Coronary artery (tissue), 2 donors: ENCODE measurements at places on chromosomes 11 and 22.

DNA sequence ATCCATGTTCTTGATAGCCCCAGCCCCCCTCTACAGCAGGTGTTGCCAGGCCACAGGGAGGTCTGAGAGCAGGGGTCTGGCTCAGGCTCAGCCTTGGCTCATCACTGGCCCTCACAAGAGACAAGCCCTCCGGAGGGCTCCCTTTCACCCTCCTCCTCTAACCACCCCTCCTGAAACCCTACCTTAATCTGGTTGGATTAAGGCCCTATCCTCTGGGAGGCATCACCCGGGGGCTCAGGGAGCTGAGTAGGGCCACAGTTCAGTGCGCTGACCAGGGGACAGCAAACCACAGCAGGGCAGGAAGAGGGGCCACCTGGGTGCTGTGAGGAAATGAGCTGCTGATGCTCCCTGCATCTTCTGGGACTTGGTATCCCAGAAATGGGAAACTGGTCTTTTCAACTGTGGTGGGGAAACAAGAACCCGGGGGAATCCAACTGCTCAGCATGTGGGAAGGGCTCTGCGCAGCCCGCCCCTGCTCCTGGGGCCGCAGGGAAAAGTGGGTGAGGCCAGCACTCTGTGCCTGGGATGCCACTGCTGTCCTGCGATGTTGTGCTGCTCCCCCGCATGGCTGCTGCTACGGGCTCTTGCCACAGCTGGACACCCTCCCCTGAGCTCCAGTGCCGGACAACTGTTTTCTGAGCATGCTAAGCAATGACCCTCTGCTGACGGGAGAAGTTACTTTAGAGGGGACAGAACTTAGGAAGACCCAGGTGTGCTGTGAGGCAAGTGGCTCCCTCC, 17.5 kb downstream of the ADORA2A start:
- peak; percentile 59 for DNase-seq

- DNase-seq: peak; percentile 67
These were observed 857 bp downstream of the SHANK3 start for GRCh38 chr22:50673231-50674129.

DNA sequence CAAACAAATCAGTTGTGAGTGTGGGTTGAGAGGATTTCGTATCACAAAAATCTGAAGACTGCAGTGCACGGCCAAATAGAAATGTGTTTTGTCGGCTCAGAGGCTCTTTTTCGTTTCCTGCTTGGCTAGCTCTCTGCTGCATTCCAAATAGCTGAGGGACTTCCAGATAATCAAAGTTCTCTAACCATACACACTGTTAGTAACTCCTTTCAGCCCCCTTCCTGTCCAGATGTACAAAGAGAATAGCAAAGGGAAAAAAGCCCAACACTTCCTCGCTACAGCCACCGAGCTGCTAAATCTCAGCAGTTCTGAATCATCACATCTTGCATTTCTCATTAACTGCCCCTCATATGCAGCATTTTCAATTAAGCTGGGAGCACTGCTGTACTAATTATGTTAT, 203.1 kb downstream of the TENM4 start:
- no peak for DNase-seq

- DNase-seq: no peak
These were observed 50.3 kb downstream of the CELSR1 start for GRCh38 chr22:46486996-46487717.

- DNase-seq: no peak
These were observed 131.6 kb downstream of the ETS1 start for GRCh38 chr11:128455766-128456165.

GRCh38 chr11:48031602-48032001, 51.2 kb downstream of the PTPRJ start:
- DNase-seq: no peak

- no peak for DNase-seq
These were observed 989.1 kb downstream of the FAM181B start for GRCh38 chr11:81744336-81745116.

GRCh38 chr11:66015454-66015881, 3.7 kb downstream of the CST6 start:
- peak; percentile 92 for DNase-seq

- no peak for DNase-seq
These were observed 23.6 kb upstream of the UPB1 start for GRCh38 chr22:24471570-24471969.

- DNase-seq: no peak
These were observed 540.3 kb downstream of the NTM start for GRCh38 chr11:131910523-131911387.

DNA sequence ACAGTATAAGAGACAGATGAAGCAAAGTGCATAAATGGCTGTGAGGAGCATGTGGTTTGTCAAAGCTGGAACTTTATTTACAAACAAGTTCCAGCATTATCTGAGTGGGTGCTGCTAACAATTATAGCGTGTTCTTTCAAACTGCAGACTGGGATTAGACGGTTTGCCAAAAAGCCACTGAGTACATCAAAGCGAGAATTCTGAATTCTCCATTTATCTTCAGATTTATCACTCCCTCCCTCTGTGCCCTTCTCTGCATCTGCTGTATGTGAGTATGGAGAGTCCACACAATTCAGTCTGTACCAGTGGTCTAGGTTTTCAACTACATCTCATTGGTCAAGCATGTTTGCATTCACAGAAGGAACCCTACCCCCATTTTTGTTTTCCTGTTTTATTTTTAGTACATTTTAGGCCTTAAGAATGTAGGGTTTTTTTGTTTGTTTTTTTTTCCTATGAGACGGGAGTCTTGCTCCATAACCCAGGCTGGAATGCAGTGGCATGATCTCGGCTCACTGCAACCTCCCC, 18.1 kb upstream of the INCENP start:
- no peak for DNase-seq

DNA sequence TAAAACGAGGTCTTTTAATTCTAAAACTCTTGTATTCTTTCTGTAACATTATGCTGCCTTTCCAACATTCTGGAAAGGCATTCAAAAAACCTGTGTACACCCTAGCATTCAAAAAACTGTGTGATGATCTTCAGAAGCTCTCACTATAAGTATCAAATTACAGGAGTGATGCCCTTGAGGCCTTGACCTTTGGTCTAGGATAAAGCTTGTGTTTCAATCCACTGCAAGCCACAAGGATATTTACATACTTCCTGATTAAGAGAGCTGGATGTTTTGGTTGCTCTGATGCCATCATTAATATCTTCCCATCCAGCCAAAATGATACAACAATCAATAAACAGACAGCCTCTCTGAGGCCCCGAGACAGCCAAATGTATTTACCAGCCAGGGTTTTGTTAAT, 11.9 kb downstream of the CLPB start:
- no peak for DNase-seq

- DNase-seq: no peak
These were observed 118.9 kb upstream of the NECTIN1 start for GRCh38 chr11:119847853-119848252.

- DNase-seq: no peak
These were observed 58.4 kb upstream of the GAB2 start for GRCh38 chr11:78476066-78476465.

DNA sequence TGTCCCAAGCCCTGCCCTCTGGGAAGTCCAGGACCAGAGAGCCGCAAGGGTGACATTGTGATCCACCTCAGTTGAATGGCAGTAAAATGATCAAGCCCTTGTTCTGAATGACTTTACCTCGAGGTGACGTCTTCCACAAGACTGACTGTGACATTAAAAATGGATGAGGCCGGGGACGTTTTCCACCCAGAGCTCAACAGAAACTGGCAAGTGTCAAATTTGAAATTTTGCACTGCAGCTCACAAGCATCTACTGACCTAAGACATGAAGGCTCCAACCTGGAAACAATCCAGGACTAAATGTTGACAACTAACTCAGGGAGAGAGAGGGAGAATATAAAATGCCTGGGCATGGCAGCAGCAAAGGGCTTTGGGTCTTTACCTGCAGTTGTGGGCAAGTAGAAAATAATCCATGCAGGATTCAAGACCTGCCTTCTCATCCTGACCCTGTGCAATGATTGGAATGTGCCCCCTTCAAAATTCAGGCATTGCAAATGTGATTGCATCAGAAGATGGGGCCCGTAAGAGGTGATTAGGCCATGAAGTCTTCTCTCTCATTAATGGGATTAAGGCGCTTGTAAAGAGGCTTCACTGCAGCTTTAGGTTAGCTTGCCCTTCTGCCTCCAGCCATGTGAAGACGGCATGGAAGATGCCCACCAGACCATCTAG, 33.6 kb upstream of the CLMP start:
- no peak for DNase-seq

- DNase-seq: no peak
These were observed 138.8 kb downstream of the ARHGAP20 start for GRCh38 chr11:110573411-110573810.

DNA sequence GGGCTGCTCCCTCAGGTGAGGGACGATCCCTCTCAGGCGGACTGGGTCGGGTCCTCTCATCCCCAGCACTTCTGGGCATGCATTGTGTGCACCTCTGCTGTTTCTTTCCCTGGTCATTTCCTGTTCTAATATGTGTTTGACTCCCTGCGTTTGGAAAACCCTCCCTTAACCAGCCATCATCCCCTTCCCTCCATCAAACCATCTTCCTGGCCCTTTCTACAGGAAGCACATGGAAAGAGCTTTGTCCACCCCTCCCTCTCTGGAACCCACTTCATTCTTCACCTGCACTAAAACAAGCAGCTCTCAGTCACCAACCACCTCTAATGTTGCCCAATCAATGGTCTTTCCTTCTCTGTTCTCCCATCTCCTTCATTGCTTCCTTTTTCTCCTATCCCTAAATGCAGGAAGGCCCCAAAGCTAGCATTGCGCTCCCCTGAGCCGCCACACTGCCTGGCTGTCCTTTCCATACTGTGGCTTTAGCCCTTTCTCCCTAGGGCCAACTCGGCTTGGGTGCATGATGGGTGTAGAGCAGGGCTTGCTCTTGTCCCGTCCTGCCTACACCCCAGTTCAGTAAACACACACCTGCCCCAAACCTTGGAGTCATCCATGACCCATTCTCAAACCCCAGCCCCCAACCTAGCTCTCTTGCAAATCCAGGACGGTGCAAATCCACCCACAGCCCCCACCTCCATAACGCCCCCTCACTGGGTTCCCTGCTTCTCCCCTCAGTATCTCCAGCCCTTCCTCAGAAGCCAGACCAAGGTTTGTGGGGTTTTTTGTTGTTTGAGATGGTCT, 5.4 kb upstream of the GAS2L1 start:
- DNase-seq: no peak

DNA sequence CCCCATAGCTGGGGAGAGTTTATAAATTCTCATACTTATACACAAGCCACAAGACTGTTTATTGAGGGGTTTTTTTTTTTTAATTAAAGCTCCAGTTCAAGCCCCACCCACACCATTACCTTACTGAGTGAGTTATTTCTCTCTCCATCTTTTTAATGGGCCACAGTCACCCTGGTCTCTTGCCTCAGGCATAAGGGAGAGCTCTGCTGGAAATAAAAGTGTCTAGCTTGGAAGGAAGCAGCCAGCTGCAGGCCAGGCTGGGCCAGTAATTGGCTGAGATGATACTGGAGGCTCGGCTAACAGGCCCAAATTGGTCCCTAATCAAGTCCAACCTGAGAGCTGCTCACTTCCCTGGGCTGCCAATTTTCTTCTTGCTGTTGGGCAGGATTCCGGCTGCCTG, 174.1 kb downstream of the INSC start:
- DNase-seq: no peak

- no peak for DNase-seq
These were observed 17.8 kb upstream of the WNT7B start for GRCh38 chr22:45994491-45995404.

- DNase-seq: no peak
These were observed 137.6 kb downstream of the TEAD1 start for GRCh38 chr11:12811861-12812260.

DNA sequence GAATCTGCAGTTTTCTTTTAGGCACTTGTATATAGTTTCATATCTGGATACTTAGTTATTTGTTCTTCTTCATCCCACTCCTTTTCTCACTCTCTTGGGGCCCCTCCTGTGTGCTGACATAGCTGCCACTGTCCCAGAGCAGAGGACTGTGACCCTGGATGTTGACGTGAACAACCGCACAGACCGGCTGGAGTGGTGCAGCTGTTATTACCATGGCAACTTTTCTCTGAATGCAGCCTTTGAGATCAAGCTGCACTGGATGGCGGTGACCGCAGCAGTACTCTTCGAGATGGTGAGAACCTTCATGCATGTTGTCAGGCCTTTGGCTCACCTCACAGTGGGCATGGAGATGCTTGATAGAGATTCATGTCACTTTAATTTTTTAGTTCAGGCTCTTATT, 50.9 kb upstream of the YWHAH start:
- no peak for DNase-seq

DNA sequence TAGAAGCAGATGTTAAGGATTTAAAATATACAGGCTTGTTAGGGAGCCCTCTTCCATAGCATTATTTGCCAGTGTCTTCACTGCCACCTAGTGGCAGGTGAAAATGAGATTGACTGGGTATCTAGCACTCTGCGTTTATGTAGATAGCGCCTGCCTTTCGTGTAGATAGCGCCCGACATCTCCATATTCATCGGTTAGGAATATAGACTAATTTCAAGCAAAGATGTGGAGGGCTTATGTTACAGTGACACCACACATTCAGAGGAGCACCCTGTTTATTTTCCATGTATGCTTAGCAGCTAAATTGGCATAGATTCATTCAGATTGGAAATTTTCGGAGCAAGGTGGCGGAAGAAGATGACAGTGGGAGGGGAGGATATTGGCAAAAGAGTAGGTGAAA, 72.0 kb downstream of the SLC5A12 start:
- no peak for DNase-seq

DNA sequence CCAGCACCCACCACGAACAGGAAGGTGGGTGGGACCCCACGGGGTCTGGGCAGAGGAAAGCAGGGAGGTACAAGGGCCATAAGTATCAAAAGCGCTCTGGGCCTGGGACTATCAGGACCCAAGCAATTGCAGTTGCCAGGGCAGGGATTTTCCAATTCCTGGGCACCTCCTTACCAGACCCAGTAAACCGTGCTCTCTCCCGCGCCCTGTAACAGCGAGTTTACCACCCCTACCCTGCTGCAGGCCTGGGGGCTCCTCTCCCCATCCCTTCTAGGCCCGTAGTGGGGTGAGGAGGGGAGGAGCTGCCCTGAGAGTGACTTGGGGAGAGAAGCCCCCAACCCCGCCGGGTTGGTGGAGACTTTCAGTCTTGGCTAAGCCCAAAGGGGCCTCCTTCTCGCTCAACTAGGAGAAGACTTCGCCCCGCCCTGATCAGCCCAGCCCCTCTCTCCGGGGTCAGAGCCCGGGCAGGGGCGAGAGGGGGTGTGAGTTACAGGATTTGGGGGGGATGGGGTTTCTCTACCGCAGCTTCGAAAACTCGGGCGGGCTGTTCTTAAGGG, 5.4 kb downstream of the PAX6 start:
- no peak for DNase-seq

GRCh38 chr11:29022676-29023075, 914.5 kb downstream of the METTL15 start:
- DNase-seq: no peak
